Osteocyte (in vitro differentiated cells): ENCODE measurements at places on chromosomes 5 and 9. TPM values are rescaled to one million over a fixed set of nuclear protein-coding genes. Genes with fewer than 3 reads are reported as not detected.

The PCDHGB6 gene
- 70.2 and 71.5 TPM in 2 replicates for total RNA-seq

The SLC6A18 gene
- total RNA-seq, result not detected in 2 replicates

The ARHGEF28 gene
- 44.9 and 45.3 TPM in 2 replicates for total RNA-seq

The CCNI2 gene
- total RNA-seq, result not detected in 2 replicates

The SPATA9 gene
- 3.0 and 3.8 TPM in 2 replicates for total RNA-seq

The GPRIN1 gene
- 1.6 TPM in 2 replicates for total RNA-seq

The TTLL11 gene
- 6.0 and 7.9 TPM in 2 replicates for total RNA-seq

The PRDM9 gene
- not detected in 2 replicates for total RNA-seq

The NMUR2 gene
- not detected in 2 replicates for total RNA-seq

The CAVIN4 gene
- 1.1 and 1.6 TPM in 2 replicates for total RNA-seq

The TTF1 gene
- total RNA-seq, result 11.3 and 12.7 TPM in 2 replicates

The ANKRD34B gene
- not detected in 2 replicates for total RNA-seq

The C5 gene
- total RNA-seq, result 6.3 and 7.6 TPM in 2 replicates

The STPG3 gene
- 0.50 and 0.78 TPM in 2 replicates for total RNA-seq

The FAM120A gene
- total RNA-seq, result 93.1 and 95.9 TPM in 2 replicates

The PPP3R2 gene
- total RNA-seq, result not detected in 2 replicates

The STKLD1 gene
- total RNA-seq, result 3.5 and 5.1 TPM in 2 replicates

The TAF11L5 gene
- total RNA-seq, result not detected in 2 replicates
